Activated T-helper 1 cell treated with anti-CD3 and anti-CD28 coated beads, Interleukin-12 subunit alpha, Interleukin-12 subunit beta, Interleukin-2, Interleukin-4 antibody, amounts not matched to agents 30 ng/mL and 10 ng/mL and 1 ng/mL, durations not matched to agents 14 hours and 24 hours and 36 hours (primary cell): ENCODE measurements at places on chromosomes 3 and 15.

GRCh38 chr3:40502034-40502433, 3.8 kb upstream of the ZNF620 start:
- DNase-seq = no peak

DNA sequence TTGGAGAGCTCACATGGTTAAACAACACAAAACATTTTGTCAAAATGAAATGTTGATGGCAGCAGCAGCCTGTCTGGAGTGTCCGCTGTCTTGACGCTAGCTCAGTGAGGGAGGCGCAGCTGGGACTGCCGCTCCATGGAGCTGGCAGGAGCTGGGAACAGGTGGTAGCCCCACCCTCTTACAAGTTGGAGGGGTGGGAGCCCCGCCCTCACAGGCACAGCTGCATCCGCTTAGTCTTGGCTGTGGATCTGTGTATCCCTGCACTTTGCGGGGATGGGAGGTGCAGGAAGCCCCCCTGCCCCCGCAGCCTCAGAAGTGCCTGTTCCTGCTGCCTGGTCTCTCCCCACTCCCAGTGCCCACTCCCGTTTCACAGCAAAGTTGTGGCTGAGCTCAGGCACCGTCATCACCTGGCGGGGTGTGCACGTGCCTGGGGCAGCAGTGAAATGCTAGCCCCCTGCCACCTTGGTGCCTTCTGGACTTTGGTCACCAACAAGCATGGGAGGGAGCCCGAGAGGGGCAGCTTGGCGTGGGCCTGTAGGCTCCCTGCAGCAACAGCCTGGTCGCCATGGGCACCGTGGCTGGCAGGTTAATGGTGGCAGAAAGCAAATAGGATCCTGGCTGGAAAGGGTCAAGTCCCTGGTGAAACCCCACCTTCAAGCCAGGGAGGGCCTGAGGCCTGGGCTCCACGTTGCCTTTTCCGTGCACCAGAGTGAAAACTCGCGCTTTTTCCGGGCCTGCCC, 53.8 kb upstream of the CADM2 start:
- DNase-seq = no peak

DNA sequence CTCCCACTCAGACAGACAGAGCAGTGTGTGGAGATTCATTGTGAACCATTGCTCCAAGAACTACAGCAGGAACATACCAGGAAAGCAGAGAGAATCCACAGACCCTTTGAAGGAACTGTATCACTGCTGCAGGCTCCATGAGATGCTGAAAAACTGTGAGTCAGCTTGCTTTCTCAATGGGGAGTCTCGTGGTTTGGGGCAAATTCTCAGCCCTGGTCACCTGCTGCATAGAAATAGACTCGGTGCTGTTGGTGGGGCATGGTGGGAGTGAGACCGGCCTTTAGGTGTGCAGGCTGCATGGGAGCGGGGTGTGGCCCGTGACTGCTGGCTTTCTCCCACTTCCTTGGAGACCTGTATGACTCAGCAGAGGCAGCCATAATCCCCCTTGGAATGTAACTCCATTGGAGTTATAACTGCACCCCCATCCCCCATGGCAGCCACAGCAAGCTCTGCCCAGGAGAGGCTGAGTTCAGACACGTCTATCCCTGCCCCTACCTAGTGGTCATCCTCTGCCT, 35.6 kb downstream of the ALCAM start:
- DNase-seq = no peak

GRCh38 chr15:44501768-44502366, 35.1 kb upstream of the EIF3J start:
- no peak for DNase-seq

GRCh38 chr3:80733522-80734176, 965.9 kb upstream of the ROBO1 start:
- no peak for DNase-seq

- DNase-seq = no peak
Measured at GRCh38 chr3:183898028-183898431, 13.3 kb upstream of the PARL start.

DNA sequence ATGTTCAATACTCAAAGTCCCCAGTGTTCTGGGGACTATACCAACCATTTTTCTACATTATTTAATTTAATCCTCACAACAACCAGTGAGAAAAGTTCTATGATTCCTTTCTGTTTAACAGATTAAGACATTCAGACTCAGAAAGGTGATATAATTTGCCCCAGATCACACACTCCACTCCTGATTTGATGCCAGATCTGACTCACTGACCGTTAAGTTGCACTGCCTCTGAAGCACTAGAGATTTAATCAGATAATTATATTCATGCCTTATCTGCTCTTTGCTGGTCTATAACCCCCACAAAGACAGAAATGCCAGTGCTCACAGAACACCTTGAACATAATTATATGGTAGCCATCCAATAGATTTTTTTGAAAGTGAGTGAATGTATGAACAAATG, 501.0 kb downstream of the IGSF11 start:
- DNase-seq = no peak

DNA sequence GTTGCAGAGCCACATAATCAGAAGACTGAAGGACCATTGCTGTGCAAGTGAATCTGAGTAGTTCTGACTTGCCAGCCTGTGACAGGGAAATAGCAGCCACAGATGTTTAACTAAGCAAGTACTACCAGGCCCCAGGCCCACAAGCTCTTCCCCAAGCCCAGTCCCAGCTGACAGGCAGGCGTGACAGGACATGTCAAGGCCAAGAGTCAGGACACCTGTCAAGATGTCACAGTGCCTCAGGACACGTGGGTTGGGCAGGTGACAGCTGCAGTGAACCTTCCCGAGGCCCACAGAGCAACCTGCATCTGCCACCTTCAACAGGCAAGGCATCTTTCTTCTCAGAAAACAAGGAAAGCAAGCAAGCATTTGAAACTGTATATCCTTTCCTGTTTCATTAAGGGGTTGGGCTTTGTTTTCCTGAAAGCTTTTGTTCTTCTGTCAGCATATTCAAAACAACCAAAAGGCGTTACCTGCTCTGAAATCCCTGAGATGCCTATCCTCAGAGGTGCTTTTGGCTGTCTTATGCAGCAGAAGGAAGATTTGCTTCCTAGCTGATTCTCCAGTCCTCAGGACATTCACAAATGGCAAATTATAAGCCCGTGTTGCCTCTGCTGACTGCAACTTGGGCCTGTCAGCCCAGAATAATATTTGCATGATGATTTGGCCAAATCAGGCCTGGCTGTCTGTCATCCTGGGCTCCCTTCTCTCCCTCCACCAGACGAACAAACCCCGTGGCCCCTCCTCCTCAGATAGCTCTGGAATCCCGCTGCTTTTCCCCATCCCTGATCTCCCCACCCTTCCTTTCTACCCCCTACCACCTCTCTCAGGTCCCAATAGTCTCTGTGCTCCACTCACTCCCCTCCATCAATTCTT, 171.8 kb upstream of the WNT5A start:
- DNase-seq = no peak

DNA sequence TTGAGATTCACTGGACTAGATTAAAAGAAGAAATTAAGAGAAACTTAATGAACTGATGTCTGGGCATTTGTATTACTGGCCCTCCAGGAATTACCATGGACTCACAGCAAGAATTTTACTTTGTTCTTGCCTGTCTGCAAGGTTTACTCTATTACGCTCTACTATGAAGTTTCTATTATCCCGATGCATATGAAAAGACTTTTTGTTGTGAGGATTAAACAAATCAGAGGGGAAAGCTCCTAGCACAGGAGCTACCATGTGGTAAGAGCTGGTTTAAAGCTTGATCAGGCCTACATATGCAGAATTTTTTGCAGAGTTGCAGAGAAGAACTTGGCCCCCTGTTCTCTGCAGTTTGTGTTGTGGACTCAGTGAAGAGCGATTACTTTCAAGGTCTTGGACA, 61.7 kb upstream of the PTX3 start:
- no peak for DNase-seq
